ENCODE measurements at places on chromosomes 1 and 21. TPM values are rescaled to one million over a fixed set of nuclear protein-coding genes. Genes with fewer than 3 reads are reported as not detected.

- no peak for DNase-seq
Measured at GRCh38 chr1:63413394-63413793, 46.0 kb downstream of the ALG6 start.

DNA sequence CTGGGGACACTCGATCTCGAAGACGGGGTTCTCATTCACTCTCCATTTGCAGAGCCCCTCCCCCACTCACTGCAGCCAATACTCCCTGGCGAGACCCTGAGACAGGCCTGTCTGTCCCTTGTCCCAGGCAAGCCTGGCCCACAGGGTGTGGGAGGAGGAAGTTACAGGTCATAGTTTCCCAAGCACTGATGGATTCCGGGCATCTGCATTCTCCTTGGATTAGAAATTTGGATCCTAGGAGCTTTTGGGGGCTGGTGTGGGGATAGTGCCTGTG, 11.3 kb downstream of the WNT3A start:
- DNase-seq = no peak

- no peak for DNase-seq
Measured at GRCh38 chr1:35899941-35900340, 16.9 kb downstream of the AGO1 start.

GRCh38 chr1:161159913-161160243, 578 bp downstream of the USP21 start:
- no peak for DNase-seq

- DNase-seq = no peak
Measured at GRCh38 chr1:25148673-25149300, 83.5 kb downstream of the SYF2 start.

DNA sequence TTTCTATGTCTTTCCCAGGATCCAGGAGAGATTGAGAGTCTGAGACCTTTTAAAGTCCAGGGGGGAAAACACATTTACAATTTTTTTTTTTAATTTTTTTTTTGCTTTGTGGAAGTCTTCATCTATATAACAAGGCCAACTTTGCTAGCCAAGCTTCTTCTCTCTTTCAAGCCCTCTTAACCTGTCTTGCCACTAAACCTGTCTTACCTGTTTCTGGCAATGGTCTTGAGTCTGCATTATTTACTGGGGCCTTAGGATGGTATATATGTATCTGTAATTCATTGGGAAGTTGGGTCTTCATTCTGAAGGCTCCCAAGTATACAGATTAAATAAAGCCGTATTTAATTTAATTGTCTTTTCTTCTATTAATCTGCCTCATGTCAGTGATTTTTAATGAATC, 750.9 kb upstream of the B3GALT2 start:
- no peak for DNase-seq

DNA sequence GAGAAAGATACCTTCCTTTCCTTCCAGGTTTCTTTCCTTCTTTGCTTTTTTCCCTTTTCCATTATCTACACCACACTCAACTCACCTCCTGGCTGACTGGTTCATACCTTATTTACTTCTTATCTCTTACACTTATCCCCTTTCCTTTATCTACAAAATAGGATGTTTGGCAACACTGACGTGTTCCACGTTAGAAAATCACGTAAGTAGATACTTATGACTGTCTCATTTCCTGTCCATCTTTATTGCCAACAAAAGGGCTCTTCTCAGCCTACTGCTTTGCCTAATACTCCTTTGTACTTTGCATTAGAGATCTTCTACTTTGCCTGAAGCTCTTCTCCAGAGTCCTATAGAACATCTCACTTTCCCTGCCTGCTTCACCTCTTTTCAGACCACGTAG, 25.1 kb downstream of the SYNJ1 start:
- no peak for DNase-seq

GRCh38 chr1:6909857-6910256, 124.6 kb downstream of the CAMTA1 start:
- no peak for DNase-seq

- DNase-seq = no peak
Measured at GRCh38 chr1:160954158-160955104, at the start of gene ITLN2. TSS of gene ITLN2 (minus strand) at chr1:160954809. CDS start at chr1:160954741, 68 bp downstream.

- DNase-seq = no peak
Measured at GRCh38 chr1:175015243-175015642, 8.0 kb downstream of the MRPS14 start.

- no peak for DNase-seq
Measured at GRCh38 chr1:57422271-57423134, 1.4 kb downstream of the DAB1 start.

GRCh38 chr1:222889440-222889839, 74.6 kb downstream of the DISP1 start:
- DNase-seq = no peak

DNA sequence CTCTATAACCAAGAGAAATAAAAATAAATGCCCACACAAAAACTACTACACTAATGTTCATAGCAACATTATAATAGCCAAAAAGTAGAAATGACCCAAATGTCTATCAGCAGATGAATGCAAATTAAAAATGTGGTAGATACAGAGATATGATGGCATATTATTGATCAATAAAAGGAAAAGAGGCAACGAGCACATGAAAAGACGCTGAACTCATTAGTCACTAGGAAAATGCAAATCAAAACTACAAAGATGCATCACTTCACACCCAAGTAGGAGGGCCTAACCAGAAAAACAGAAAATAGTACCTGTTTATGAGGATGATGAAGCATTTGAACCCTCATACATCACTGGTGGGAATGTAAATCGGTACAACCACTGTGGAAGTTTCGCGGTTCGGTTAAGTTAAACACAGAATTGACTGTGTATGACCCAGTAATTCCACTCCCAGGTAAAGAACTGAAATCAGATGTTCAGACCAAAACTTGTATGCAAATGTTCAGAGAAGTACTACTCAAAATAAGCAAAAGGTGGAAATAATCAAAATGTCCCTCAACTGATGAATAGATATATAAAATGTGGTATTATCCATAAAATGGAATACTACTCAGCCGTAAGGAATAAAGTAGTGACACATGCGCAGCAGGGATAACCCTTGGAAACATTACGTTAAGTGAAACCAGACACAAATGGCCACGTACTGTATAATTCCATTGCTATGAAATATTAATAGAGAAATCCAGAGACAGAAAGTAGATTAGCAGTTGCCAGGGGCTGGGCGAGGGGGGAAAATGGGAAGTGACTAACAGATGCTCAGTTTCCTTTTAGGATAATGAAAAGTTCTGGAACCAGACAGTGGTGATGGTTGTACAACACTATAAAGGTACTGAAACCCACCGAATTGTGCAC, 3.1 kb downstream of the USP48 start:
- DNase-seq = no peak

DNA sequence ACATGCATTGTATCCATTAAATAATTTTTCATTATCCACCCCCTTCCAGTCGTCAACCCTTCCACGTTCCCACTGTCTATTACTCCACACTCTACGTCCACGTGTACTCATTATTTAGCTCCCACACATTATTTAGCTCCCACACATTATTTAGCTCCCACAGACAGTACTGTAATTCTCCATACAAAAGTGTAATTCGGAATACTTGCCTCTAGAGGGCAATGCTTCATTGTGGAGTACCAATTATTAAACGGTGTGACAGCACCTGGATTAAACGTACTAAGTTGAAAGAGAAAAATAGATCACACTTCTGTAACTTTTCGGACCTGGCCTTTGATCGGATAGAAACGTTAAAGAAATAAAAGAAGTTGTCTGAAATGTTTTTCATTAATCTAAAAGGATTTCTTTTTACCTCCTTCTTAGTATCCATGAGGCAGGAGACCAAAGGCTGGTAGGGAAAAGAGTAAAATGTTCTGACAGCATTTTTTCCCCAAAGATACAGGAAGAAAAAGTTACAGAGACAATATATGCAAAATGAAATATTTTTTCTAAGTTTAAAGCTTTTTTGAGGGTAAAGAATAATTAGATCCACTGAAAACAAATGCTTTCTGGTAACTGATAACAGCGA, 99.2 kb downstream of the LHX8 start:
- no peak for DNase-seq

DNA sequence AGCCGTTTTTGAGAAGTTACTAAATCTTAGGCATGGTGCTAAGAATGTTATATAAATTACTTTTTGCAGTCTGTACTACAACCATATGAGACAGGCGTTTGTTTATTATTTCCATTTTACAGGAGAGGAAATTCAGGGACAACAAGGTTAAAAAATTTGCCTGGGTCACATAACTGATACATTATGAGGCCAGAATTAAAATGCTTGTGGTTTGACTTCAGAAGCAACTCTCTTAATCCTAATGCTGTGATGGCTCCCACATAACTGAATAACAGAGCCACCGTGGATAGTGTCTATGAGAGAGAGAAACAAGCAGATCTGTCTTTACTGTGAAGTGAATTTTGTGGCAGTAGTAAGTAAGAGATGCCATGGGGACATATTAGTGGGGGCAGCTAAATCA, 184.9 kb downstream of the NCAM2 start:
- DNase-seq = no peak

The WNT9A gene
- polyA plus RNA-seq = 11.2 TPM

The FNDC5 gene
- polyA plus RNA-seq = 194 TPM

The GJC2 gene
- 0.48 TPM for polyA plus RNA-seq
